ENCODE measurements at places on chromosomes 16 and 17.
A peak's percentile ranks its signal among the peaks of the same experiment; 100 is the strongest.

- H3K36me3 ChIP-seq = peaks cover 15% of the 10 kb centered on the region
- no peak overlapping the region for H3K4me3 ChIP-seq
- no peak for DNase-seq
- peaks cover 29% of the 10 kb centered on the region for H3K4me1 ChIP-seq
- no peak overlapping the region for H3K27ac ChIP-seq
- peaks cover 50% of the 10 kb centered on the region for H3K27me3 ChIP-seq
These were observed 1.4 kb upstream of the DYNLL2 start for GRCh38 chr17:58081646-58082340.

DNA sequence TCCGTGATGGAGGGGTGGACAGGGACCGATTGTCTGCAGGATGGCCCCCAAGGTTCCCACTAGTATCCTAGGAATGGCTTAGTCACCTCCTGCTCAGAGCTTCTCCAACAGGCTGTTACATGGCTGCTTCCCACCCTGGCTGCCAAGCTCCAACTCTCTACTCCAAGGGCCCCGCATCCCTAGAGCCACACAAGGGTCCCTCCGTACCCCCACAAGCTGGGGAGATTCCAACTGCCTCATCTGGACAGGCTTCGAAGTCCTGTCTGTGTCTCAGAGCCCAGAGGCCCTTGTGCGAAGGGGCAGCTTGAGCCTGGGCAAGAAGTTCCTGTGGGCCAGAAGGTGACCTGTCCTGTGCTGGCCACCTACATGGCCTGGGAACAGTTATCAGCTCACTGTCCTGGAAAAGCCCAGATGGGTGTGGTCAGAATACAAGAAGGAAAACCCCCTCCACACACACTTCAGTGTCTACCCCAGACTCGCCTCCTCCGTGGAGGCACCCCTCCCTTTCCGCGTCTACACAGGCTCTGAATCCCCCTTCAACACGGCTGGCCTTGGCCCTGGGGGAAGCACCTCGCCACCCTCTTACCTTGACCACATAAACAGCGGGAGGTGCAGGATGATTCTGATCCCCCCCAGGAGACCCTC is 586 bp downstream of the MEAK7 start:
- no peak overlapping the region for H3K27ac ChIP-seq
- peak overlapping the region; percentile 81 for H3K4me3 ChIP-seq
- H3K4me1 ChIP-seq = peaks cover 58% of the 10 kb centered on the region

DNA sequence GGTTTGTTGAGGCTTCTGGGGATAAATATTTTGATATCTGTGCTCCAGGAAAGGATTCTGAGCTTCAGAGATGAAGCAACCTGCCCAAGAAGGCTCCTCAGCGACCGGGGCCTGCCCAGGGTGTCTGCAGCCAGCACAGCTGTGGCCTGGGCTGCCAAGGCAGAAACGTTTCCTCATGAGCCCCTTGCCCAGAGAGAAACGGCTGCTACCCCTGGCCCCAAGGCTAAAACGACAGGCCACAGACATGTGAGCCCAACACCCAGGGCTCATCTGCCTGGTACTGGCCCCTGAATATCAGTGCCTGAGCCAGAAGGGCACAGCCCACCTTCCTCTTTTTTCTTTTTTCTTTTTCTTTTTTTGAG is 45.4 kb upstream of the RASD1 start:
- no peaks in the 10 kb centered on the region for H3K36me3 ChIP-seq
- no peaks in the 10 kb centered on the region for H3K4me1 ChIP-seq
- no peak for DNase-seq
- no peak overlapping the region for H3K4me3 ChIP-seq
- H3K27ac ChIP-seq = no peak overlapping the region

- no peak overlapping the region for H3K27ac ChIP-seq
- H3K36me3 ChIP-seq = peaks cover 9% of the 10 kb centered on the region
- H3K4me1 ChIP-seq = no peaks in the 10 kb centered on the region
- no peak for DNase-seq
These were observed 26.3 kb downstream of the GINS2 start for GRCh38 chr16:85662482-85662812.

DNA sequence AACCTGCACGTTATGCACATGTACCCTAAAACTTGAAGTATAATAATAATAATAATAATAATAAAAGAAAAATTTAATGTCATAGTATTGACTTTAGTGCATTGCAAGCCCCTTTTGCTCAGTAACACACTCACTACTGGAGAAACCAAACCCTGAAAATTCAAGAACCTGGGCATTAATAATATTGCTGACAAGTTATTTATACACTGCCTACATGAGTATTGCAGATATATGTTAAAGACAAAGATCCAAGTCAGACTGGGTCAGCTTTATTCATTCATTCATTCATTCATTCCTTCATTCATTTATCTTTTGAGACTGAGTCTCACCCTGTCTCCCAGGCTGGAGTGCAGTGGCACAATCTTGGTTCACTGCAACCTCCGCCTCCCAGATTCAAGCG is 1711.2 kb downstream of the TP53TG3F start:
- H3K36me3 ChIP-seq = no peaks in the 10 kb centered on the region
- H3K4me1 ChIP-seq = no peaks in the 10 kb centered on the region
- no peak for DNase-seq

- no peaks in the 10 kb centered on the region for H3K36me3 ChIP-seq
- no peak overlapping the region for H3K4me3 ChIP-seq
- H3K27ac ChIP-seq = no peak overlapping the region
- no peak for DNase-seq
These were observed 403.2 kb downstream of the HS3ST3B1 start for GRCh38 chr17:14704121-14704520.

- no peak for DNase-seq
- H3K27ac ChIP-seq = no peak overlapping the region
- no peaks in the 10 kb centered on the region for H3K4me1 ChIP-seq
- H3K27me3 ChIP-seq = no peaks in the 10 kb centered on the region
- no peak overlapping the region for H3K4me3 ChIP-seq
These were observed 50.5 kb downstream of the SYT17 start for GRCh38 chr16:19218581-19218980.

DNA sequence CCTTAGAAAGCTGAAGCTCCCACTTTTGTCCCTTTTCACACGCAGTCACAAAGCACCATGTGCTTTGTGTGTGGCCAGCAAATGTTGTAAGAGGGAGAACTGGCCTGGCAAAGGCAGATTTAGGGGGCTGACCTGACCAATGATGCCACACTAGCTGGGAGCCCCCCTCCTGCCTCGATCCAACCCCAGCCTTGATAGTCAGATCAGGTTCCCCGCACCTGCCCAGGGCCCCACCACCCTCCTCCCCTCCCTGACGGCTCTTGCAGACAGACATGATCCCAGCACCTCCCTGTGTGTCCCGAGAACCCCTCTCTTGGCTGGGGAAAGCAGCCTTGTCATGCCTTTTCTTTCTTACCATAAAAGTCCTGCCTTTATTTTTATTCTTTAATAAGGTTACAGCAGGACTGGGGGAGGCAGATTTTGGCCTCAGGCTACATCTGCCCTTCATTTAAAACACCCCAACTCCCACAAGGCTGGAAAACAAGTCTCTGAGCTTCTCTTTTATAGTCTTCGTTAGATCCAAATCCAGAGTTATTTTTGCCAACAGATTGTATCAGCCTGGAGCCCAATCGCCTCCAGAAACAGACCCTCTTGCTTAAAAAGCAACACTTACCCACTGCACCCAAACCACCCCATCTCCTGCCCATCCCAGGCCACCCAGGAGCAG is 201.8 kb upstream of the CDH5 start:
- peaks cover 3% of the 10 kb centered on the region for H3K27me3 ChIP-seq
- no peaks in the 10 kb centered on the region for H3K36me3 ChIP-seq
- no peak overlapping the region for H3K4me3 ChIP-seq
- no peaks in the 10 kb centered on the region for H3K4me1 ChIP-seq
- no peak for DNase-seq

DNA sequence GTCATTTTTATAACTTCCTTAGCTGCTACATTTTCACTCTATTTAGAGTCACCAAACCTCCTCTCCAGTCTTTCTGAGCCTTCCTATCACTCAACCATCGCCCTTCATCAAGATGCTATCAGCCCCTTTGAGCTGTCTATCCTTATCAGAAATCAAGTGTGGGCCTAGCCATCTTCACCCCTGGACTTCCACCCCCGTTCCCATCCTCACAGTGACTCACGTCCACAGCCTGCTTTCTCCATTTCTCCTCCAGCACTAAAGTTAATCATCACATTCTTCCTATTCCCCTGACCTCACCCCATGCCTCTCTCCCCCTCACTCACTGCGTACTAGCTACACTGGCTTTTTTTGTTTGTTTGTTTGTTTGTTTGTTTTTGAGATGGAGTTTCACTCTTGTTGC is 2.4 kb upstream of the TEKT3 start:
- H3K4me1 ChIP-seq = peaks cover 4% of the 10 kb centered on the region
- no peak overlapping the region for H3K27ac ChIP-seq
- peaks cover 54% of the 10 kb centered on the region for H3K27me3 ChIP-seq
- no peaks in the 10 kb centered on the region for H3K36me3 ChIP-seq

- no peak for DNase-seq
- H3K27me3 ChIP-seq = peaks cover 6% of the 10 kb centered on the region
- H3K27ac ChIP-seq = no peak overlapping the region
- H3K4me1 ChIP-seq = no peaks in the 10 kb centered on the region
These were observed 86.4 kb downstream of the TEX14 start for GRCh38 chr17:58605470-58605869.

GRCh38 chr16:5791011-5791657 is 693.5 kb upstream of the EEF2KMT start:
- no peak overlapping the region for H3K27ac ChIP-seq
- H3K36me3 ChIP-seq = no peaks in the 10 kb centered on the region
- no peaks in the 10 kb centered on the region for H3K27me3 ChIP-seq
- H3K4me1 ChIP-seq = no peaks in the 10 kb centered on the region

GRCh38 chr16:21608639-21609328 is 9.4 kb downstream of the METTL9 start:
- DNase-seq = peak; percentile 58
- H3K27me3 ChIP-seq = no peaks in the 10 kb centered on the region
- peaks cover 80% of the 10 kb centered on the region for H3K4me1 ChIP-seq
- no peak overlapping the region for H3K4me3 ChIP-seq

GRCh38 chr17:3678095-3678820 is 9.6 kb downstream of the EMC6 start:
- peaks cover 25% of the 10 kb centered on the region for H3K4me1 ChIP-seq
- H3K27ac ChIP-seq = peak overlapping the region; percentile 28
- no peak overlapping the region for H3K4me3 ChIP-seq
- no peaks in the 10 kb centered on the region for H3K27me3 ChIP-seq

- H3K27ac ChIP-seq = peak overlapping the region; percentile 95
- H3K36me3 ChIP-seq = peaks cover 16% of the 10 kb centered on the region
- no peaks in the 10 kb centered on the region for H3K27me3 ChIP-seq
- H3K4me1 ChIP-seq = peaks cover 55% of the 10 kb centered on the region
- H3K4me3 ChIP-seq = peak overlapping the region; percentile 90
These were observed 1.6 kb downstream of the RANGRF start for GRCh38 chr17:8290043-8290442.

- H3K4me3 ChIP-seq = no peak overlapping the region
- H3K27ac ChIP-seq = no peak overlapping the region
- no peaks in the 10 kb centered on the region for H3K36me3 ChIP-seq
- peaks cover 31% of the 10 kb centered on the region for H3K4me1 ChIP-seq
These were observed 194.4 kb downstream of the MAP2K6 start for GRCh38 chr17:69608808-69609472.

GRCh38 chr16:73064994-73065545 is 17.1 kb upstream of the ZFHX3 start:
- peak overlapping the region; percentile 28 for H3K27ac ChIP-seq
- no peak for DNase-seq
- H3K4me1 ChIP-seq = peaks cover 21% of the 10 kb centered on the region
- H3K4me3 ChIP-seq = no peak overlapping the region

GRCh38 chr16:20610211-20610891 is 34.2 kb upstream of the ACSM2B start:
- no peaks in the 10 kb centered on the region for H3K36me3 ChIP-seq
- no peak for DNase-seq
- no peak overlapping the region for H3K4me3 ChIP-seq
- H3K27ac ChIP-seq = no peak overlapping the region
- H3K27me3 ChIP-seq = peaks cover 57% of the 10 kb centered on the region
- H3K4me1 ChIP-seq = no peaks in the 10 kb centered on the region

DNA sequence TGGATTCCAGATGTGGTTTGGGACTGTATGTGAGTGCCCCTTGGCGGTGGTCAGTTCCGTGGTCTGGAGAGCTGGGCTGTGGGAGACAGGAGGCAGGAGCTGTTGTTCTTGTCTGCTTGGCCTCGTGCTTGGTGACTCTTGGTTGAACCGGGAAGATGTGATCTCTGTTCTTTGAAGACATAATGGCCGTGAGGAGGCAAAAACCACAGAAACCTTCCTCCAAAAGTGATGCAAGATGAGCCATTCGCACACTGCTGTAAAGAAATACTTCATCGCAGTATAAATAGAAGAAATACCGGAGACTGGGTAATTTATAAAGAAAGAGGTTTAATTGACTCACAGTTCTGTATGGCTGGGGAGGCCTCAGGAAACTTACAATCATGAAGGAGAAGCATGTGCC is 128.8 kb downstream of the RAP1GAP2 start:
- no peak for DNase-seq
- H3K36me3 ChIP-seq = no peaks in the 10 kb centered on the region
- no peaks in the 10 kb centered on the region for H3K27me3 ChIP-seq
- H3K4me1 ChIP-seq = no peaks in the 10 kb centered on the region
- H3K27ac ChIP-seq = no peak overlapping the region
- H3K4me3 ChIP-seq = no peak overlapping the region

DNA sequence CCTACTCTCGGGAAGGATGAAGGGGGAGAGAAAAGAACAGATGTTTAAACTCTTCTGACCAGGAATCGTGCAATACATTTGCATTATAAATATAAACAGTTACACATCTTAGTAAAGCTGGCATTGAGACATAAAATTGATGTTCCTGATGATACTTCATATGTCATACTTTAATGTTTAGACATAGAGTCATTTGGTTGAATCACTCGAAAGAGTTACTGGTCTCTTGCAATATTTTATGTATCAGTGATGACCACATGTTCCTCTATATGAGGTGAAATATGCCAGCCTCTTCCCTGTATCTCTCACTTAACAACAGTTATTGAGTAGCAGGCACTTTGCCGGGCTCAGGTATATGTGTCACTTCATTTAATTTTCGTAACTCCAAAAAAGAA is 49.7 kb upstream of the PMFBP1 start:
- H3K4me1 ChIP-seq = no peaks in the 10 kb centered on the region
- no peak overlapping the region for H3K27ac ChIP-seq
- peaks cover 13% of the 10 kb centered on the region for H3K27me3 ChIP-seq
- no peak overlapping the region for H3K4me3 ChIP-seq

DNA sequence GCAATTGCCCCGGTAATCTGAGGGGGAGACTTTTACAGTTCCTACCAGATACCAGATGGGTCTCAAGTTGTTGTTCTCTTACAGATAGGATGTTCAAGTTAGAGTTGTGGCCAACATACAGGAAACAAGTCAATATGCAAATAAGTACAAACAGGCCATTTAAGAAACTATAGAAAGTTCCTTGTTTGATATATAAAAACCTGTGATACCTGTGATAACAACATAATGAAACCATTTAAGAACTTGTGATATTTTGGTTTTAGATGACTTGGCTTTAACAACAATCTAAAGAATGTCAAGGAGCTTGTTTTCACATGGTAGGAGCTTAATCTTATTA is 16.8 kb downstream of the CDR2 start:
- H3K27ac ChIP-seq = peak overlapping the region; percentile 98
- no peaks in the 10 kb centered on the region for H3K27me3 ChIP-seq
- peak; percentile 28 for DNase-seq
- H3K4me3 ChIP-seq = no peak overlapping the region
- peaks cover 77% of the 10 kb centered on the region for H3K4me1 ChIP-seq
